ENCODE measurements at places on chromosomes 16 and 17.

- DNase-seq = no peak
Measured at GRCh38 chr17:66985338-66986237, 21.1 kb downstream of the CACNG4 start.

DNA sequence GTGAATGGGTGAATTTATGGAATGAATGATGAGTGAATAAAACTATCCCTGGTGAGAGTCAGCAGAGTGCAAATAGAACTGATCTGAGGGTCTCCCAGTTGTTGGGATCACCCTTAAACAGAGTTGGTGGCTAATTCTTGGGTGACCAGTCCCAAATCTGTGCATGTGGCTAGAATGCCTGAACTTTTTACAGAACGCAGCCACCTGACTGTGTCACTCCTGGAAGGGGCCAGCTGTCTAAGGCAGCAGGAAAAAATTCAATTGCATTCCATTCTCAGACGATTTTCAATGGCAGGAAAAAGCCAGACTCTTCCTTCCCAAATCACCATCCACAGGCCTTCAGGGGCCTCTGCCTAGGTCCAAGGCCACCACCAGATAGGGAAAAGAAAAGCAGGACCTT lies 43.5 kb downstream of the BEAN1 start:
- DNase-seq = no peak

- peak; percentile 19 for DNase-seq
Measured at GRCh38 chr17:37650419-37651003, 7.3 kb upstream of the DDX52 start.

- DNase-seq = no peak
Measured at GRCh38 chr16:58109881-58110280, 19.3 kb downstream of the CFAP20 start.

DNA sequence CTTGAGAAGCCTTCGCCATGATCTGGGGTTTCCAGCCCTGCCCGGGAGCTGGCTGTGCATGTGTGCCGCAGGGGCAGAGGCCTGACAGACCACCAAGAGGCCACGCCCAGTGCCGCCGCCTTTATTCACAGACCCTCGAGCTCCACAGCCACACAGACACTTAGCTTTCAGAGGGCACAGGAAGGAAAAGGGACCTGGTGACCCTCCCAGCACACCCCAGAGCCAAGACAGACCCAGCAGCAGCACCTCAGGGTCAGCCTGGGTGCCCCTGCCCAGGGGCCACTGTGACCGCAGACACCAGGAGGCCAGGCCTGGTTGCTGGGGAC lies 10.8 kb downstream of the MCRIP1 start:
- no peak for DNase-seq

Data from common myeloid progenitor, CD34-positive (primary cell).